ENCODE measurements at places on chromosomes 2 and 18.

DNA sequence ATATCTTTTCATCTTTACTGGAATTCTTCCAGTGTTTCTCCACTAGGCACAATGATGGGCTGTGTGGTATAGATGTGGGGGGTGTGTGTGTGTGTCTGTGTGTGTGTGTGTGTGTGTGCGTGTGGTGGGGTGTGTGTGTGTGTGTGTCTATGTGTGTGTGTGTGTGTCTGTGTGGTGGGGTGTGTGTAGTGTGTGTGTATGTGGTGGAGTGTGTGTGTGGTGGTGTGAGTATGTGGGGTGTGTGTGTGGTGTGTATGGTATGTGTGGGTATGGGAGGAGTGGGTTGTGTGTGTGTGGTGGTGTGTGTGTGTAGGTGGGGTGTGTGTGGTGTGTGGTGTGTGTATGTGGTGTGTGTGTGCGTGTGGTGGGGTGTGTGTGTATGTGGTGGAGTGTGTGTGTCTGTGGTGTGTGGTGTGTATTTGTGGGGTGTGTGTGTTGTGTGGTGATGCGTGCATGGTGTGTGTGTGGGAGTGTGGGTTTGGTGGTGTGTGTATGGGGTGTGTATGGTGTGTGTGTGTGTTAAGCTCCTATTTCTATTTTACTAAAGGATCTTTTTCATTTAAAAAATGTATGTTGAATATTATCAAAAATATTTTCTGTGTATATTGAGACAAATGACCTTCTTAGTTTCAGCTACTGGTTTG lies 84.2 kb downstream of the IRS1 start:
- DNase-seq = no peak

- no peak for DNase-seq
Measured at GRCh38 chr2:128086244-128086643, 4.8 kb upstream of the UGGT1 start.

- peak; percentile 45 for DNase-seq
Measured at GRCh38 chr2:238974501-238975166, 126.7 kb downstream of the TWIST2 start.

- DNase-seq = no peak
Measured at GRCh38 chr2:8435608-8436007, 246.2 kb upstream of the ID2 start.

DNA sequence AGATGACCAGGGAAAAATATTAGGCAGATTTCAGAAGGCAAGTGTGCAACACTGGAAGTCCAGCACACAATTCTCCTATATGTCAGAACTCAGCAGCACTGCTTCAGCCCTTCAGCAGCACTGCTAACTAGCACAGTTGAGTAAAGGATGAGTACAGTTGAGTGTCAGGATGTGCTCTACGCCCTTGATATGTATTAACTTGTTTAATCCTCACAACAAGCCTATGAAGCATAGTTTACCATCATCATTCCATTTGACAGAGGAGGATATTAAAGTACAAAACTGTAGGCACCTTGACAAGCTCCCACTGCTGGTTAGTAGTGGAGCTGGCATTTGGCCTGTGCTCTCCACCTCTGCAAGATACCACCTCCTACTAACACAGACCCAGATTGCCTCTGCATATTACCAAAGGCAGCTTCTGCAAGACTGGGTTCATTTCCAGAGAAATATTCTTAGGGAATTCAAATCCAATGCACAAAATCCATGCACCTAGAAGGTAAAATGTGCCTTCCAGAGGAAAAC lies 230.8 kb downstream of the ANAPC1 start:
- no peak for DNase-seq

GRCh38 chr2:69798290-69798908 lies 31.1 kb upstream of the GMCL1 start:
- DNase-seq = no peak

- DNase-seq = no peak
Measured at GRCh38 chr2:219642069-219642454, 14.6 kb downstream of the SLC4A3 start.

- no peak for DNase-seq
Measured at GRCh38 chr2:177264209-177264692, 276 bp downstream of the NFE2L2 start.

DNA sequence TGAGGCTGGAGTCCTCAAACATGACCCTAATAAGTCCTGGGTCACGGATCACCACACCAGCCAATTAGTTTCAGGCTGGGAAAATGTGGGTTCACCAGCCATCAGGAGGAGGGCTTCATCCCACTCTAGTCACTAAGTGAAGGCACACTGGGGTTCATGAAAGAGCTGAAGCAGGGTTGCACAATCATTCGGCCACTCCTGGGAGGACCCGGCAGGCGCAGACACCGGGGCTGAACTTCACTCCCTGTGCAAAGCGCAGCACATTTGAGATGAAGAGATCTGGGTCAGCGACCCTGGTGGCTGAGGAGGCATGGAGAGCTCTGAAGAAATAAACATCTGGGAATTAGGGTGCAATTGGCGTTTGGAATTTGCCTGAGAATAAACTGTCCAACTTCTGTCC lies 684.4 kb upstream of the SALL3 start:
- DNase-seq = no peak

GRCh38 chr2:46831051-46831868 lies 84.3 kb downstream of the MCFD2 start:
- DNase-seq = no peak

GRCh38 chr18:63309422-63309821 lies 10.1 kb downstream of the BCL2 start:
- DNase-seq = no peak

DNA sequence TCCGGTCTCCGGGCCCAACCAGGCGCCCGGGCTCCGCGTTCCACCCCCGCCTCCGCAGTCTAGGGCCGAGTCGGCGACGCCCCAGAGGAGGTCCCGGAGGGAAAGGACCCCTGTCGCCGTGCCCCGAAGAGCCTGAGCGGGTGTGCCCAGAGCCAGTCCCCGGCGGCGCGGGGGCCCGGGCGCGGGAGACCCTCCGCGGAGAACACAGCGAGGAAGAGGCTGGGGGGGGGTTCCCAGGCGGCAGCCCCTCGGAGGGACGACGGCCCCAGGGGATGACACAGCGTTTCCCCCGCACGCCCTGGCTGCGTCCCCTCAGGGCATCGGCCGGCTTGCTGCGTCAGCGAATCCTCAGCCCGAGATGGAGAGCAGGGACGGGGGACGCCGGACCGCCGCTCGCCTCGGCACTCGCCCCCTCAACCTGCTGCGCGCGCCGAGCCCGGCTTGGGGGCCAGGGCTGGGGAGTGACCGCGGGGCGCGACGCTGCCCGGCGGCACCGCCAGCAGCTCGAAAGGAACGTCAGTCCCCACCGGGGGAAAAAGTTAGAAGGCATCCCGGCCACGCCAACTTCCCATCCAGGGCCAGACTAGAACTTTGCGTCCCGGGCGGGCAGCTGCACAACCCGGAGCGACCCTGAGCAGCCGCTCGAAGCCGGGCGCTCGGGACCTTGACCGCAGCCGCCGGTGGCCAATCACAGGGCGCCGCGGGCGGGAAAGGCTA lies 711 bp downstream of the SFXN5 start:
- peak; percentile 57 for DNase-seq

- no peak for DNase-seq
Measured at GRCh38 chr2:224966613-224967012, 75.7 kb downstream of the DOCK10 start.

DNA sequence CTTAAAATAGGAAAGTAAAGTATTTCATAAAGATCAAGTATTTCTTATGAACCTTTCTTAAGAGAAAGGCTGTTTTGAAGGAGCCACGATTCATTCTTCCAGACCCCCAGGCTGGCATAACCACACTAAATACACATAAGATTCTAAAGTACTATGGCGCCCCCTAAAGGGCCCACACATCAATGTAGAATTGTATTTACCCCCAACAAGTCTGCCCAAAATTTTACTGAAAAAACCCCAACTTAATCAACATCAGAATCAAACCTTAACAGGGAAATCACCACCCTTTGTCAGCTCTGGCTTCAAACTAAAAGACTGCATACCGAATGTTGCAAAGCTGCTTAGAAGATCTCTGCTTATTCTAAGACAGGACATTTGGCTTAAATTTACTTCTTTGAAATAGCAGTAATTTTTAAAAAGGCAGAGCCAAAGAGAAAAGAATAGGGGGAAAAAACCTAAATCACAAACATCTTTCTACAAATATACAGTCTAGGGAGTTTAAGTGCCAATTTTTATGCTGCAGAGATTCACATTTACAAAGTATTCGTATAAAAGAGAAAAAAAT lies 20.4 kb upstream of the BCL2 start:
- no peak for DNase-seq

Measured in Peyer's patch (tissue), 4 donors.